T-helper 17 cell (primary cell): ENCODE measurements at places on chromosomes 2 and 18.

GRCh38 chr2:195595825-195596224, 61.2 kb upstream of the SLC39A10 start:
- DNase-seq, result no peak

- DNase-seq, result no peak
Measured at GRCh38 chr2:127104166-127104660, 2.7 kb downstream of the BIN1 start.

DNA sequence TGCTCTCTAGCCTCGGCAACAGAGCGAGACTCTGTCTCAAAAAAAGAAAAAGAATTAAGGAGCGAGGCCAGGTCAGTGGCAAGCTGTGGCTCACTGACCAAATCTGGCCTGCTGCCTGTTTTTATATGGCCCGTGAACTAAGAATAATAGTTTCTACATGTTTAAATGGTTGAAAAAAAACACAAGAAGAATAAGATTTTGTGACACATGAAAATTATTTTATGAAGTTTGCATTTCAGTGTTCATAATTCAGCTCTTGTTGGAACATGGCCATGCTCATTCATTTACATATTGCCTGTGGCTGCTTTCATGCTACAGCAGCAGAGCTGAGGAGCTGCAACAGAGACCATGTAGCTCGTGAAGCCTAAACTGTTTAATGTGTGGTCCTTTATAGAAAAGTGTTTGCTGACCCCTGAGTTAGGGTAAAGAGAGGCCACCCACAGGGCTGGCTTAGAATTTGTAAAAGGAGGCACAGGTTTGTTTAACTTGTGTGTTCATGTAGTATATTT, 59.5 kb downstream of the MFSD6 start:
- no peak for DNase-seq

- DNase-seq, result no peak
Measured at GRCh38 chr2:230925879-230926765, 1.1 kb upstream of the GPR55 start.
